ENCODE measurements at places on chromosomes 2 and 18.

DNA sequence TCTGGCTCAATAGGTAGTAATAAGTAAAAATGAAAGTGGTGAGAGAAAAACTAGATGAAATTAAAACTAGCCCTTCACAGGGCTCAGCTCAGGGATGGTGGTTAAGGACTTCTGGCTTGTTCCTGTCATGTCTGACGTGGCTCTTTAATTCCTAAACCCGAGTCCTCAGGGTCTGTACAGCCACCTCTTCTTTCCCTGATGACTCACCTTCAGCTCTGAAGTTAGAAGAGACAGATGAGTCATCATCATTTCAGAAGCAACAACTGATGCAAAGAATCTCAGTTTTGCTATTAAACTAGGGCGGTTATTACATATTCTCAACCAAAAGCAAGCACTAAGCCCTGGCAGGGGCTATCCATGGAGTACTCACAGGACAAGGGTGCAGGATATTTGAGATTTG is 24.0 kb upstream of the ITGB6 start:
- DNase-seq = no peak

DNA sequence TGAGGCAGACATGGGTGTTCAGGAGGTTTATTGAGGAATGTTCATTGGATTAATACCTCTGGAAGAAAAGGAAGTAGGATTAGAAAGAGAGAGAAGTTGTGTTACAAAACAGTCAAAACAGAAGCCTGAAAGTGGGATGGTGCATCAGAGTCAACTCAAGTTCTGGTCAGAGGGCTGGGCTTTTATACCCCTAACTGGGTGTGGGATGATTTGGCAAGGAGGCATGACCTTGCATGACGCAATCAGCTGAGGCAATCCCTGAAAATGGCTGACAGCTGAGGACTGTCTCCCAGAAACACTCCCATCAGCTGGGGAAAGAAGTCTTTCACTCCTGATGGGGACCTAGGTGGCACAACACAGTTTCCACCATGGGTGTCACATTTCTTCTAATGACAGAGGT is 818.2 kb downstream of the SATB2 start:
- no peak for DNase-seq

- peak; percentile 77 for DNase-seq
These were observed 1.3 kb downstream of the KCTD1 start for GRCh38 chr18:26546875-26547645.

- no peak for DNase-seq
These were observed 47.3 kb downstream of the MERTK start for GRCh38 chr2:111945444-111946293.

DNA sequence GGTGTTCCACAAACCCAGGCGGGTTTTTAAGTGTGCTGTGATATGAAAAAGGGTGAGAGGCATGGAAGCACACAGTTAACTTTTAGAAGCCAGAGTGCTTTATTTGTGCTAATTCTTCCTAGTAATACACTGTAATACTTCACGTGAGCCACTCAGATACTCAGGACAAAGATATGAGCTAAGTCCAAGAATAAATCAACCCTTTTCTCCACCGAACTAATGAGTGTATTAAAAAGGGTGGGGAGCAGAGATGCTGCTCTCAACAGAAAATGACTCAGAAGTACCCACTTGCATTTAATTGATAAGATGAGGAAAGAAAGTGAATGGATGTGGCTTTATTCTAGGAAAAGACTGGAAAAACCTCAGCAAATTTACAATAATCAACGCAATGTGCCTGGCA is 79.9 kb downstream of the UXS1 start:
- no peak for DNase-seq

GRCh38 chr2:195505701-195506100 is 151.3 kb upstream of the SLC39A10 start:
- no peak for DNase-seq

GRCh38 chr2:182165202-182165601 is 179.5 kb downstream of the PPP1R1C start:
- DNase-seq = no peak

- DNase-seq = peak; percentile 25
These were observed 154.1 kb downstream of the HDAC4 start for GRCh38 chr2:239246723-239247122.

DNA sequence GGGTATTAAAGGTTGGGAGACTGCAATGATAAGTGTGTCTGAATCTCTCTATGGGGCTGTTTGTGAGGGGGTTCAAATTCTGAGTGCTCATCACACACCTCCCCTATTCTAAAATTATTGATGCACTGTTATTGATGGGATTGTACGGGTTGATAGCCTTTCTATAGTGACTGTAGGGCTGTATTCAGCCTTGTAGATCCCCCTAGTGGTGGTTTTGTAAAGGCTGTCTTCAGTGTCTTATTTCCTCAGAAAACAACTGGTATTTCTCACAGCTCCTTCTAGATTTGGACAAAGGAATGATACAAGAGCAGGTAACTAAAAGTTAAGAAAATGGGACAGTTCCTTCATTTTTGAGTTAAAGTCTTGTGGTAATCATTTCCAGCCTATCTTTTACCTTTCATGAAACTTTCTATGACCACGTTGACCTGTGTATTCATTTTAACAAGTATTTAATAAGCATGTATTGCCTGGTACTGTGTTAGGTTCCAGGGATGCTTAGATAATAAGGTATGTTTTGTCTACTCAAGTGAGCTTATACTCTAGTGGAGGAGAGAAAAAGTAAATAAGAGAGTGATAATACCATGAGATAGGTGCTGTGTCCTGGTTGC is 21.2 kb downstream of the SMAD4 start:
- DNase-seq = no peak

GRCh38 chr2:208552943-208553342 is 146.4 kb downstream of the PTH2R start:
- no peak for DNase-seq

DNA sequence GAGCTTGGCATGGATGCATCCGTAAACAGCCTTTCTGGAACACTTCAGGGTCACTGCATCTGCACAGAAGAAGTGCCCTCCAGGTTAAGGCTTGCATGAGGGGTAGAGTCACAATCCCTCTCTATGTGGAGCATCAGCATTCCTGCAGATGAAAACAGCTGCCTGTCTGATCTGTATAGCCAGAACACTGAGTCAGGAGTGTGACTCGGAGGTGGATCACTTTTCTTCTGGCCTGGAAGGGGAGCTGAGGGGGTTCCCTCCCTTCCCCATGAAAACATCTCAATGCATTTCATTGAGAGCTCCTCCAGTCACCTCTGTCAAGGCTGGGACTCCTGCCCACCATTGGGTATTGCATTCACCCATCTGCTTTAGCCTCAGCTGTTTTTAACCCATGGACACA is 72.5 kb upstream of the SERPINE2 start:
- DNase-seq = no peak

DNA sequence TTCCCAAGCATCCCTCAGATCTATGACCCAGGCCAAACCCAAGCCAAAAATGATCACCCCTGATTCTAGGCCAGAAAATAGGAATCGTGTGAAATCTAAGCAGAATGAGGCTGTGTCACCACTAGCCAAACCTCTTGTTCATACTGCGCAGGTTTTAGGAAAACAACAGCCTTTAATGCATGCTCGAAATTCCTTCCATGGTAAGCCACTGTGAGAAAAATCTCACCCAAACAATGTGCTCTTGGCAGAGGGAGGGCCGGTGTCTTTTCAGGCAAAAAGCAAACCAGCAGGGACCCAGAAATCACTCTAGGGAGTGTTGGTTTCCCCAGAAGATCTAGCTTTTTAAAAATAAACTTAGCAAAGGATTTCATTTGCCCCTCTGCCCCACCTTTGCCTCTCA is 71.2 kb upstream of the FOSL2 start:
- no peak for DNase-seq

DNA sequence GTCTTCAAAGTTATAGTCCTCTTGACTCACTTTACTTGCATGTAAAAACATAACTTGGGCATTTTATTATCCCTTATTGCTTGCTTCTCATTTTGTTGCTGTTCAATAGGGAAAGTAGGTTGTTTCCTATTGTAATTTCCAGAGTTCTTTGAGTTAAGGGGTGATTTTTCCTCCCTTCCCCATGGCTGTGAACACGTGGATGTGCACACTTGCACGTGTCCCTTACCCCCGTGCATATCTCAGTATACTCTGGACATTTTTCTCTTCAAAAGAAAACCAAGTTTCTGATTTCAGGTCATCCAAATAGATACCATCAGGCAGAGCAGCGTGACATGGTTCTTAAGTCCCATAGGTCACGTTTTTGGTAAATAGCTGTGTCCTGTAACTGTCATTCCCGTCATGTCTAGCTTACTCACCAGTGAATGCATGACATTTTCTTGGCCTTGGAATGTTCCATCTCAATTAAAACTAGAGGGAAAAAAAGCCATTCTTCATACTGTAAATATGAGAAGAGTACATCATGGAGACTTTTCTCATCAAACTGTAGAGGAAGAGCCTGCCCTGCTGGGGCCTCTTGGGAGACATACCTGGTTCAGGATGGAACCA is 83.3 kb upstream of the KCNE4 start:
- no peak for DNase-seq

GRCh38 chr2:30282081-30282480 is 50.7 kb downstream of the LBH start:
- DNase-seq = peak; percentile 93

DNA sequence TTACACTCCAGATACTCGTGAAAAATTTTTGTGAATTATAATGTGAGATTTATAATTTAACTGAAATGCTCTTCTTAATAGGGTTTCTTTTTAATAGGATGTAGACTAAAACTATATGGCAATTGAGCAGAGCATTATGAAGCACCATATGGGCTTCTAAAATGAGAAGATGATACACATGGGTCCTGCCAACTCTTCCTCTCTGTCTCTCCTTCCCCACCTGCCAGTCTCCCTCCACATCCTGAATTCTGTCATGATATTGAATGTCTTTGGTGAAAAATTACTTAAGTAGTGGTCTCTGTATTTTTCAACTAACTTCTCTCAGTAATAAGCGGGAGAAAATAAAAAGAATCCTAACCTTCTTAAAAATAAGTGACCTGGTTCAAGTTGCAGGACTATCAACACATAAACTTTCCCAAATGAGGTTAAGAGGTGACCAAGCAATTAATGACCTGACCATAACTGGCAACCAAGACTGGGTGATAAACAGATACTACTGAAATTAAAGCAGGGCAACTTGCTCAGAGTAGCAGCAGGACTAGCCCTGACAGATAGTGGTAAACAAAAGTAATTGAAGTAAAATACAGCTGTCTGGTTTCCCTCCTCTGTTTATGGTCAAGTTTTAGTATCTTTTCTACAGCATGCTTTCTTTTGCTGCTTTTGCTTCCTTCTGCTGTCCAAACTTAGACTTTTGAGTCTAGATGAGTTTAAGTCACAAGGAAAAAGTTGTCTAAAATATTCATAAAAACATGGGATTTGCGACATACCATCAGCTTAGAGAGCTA is 117.1 kb upstream of the PDE1A start:
- DNase-seq = no peak

GRCh38 chr18:39667905-39668304 is 2102.3 kb upstream of the CELF4 start:
- DNase-seq = no peak

DNA sequence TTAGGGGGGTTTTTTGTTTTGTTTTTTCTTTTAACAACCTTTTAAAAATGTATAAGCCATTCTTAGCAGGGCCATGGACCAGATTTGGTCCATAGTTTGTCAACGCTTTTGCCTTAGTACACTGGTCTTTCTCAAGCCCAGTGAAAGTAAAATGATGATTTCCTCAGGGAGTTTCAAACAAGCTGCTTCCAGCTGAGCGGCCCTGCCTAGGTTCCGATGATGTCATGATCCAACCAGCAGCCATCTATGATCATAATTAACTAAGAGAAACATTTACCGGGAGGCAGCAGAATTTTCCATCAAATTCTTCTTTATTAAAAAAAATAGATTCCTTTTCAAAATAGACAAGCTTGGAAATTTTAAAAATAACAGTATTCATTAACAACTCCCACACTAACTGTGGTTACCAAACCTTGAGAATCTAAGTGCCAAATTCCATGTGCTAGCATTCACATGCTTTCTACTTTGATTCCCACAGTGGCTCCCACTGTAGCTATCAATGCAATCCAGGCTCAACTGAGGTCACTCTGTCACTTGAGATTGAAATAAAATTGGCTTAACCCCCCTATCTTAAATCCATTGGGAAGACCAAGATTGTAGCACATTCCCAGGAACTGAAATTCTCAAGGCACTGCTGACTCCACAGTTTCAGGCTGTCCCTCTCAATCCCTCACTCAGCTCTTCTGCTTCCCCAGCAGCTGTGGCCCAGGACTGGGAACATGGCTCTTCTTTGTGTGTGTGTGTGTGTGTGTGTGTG is 148.9 kb downstream of the RNF152 start:
- DNase-seq = no peak

- no peak for DNase-seq
These were observed 41.8 kb downstream of the CNGA3 start for GRCh38 chr2:98388081-98388480.

DNA sequence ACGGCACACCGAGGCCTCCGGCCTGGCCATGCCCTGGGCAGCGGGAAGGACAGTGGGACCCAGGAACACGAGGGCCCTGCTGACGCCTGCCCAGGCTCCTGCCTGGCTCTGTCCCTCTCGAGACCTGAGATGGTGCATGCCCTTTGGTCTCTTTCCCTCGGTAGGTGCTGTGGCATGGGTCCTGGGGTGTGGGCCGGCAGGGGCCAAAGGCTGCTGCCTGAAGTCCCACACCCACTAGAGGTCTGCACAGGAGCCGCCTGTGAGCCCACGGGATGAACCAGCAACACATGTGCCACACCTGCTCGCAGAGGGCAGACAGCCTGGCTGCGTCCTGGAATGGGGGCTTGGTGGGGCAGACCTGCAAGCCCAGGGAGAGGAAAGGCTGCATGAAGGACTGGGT is 73.3 kb downstream of the NDUFA10 start:
- DNase-seq = peak; percentile 67

- DNase-seq = peak; percentile 81
These were observed 11.0 kb upstream of the ZNF24 start for GRCh38 chr18:35355140-35355618.

GRCh38 chr18:63758615-63759240 is 16.5 kb upstream of the SERPINB7 start:
- no peak for DNase-seq

- DNase-seq = no peak
These were observed 58.8 kb downstream of the RNF144A start for GRCh38 chr2:6975988-6976387.

DNA sequence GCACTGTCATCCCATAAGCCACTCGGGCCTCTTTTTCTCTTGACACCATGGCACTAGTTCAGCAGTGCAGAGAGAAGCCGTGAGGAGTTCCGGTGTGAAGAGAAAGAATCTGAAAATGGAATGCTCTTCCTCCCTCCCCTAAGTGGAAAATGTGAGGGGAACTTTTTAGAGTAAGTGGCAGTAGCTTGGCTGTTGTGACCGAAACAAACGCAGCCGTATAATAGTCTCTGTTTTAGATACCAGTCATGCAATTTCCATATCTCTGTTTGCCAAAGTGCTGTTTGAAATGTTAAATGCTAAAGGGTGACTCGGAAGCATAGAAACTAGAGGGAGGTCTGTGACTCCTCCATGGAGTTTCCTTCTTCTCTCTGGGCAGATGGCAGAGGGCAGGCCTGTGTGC is 122.9 kb downstream of the MTCL1 start:
- DNase-seq = no peak

GRCh38 chr2:23120161-23120560 is 264.8 kb upstream of the KLHL29 start:
- no peak for DNase-seq
